Right renal cortex interstitium (tissue), 3 donors: ENCODE measurements at places on chromosomes 2 and 18. TPM values are rescaled to one million over a fixed set of nuclear protein-coding genes. Genes with fewer than 3 reads are reported as not detected.

GRCh38 chr2:133780099-133780996, 212.1 kb upstream of the NCKAP5 start:
- peak; percentile 74 for DNase-seq

- DNase-seq, result no peak
Observed at GRCh38 chr18:57188851-57189557, 42.1 kb downstream of the BOD1L2 start.

DNA sequence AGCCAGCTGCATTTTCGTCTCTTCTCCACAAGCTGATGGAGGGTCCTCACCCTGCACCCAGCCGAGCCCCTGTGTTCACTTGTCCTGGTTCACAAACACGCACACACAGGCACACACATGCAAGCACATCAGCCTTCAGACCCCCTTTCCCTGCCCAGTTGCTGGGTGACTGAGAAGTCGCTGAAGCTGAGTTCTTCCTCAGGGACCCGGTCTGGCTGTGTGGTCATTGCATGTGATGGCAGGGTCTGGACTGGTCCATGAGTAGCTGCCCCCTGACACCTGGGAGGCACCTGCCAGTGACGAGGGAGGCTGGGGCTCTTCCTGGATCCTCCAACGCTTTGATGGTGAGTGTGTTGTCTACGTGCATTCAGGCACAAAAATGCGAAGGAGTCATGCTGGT, 546.1 kb upstream of the SALL3 start:
- DNase-seq, result no peak

- DNase-seq, result no peak
Observed at GRCh38 chr2:118970396-118971135, 28.6 kb downstream of the MARCO start.

- no peak for DNase-seq
Observed at GRCh38 chr2:240465268-240465764, 29.9 kb downstream of the GPC1 start.

- no peak for DNase-seq
Observed at GRCh38 chr2:23404426-23404825, 19.4 kb downstream of the KLHL29 start.

The HMSD gene
- 2.2 TPM for polyA plus RNA-seq

The FAM110C gene
- polyA plus RNA-seq, result 10.6 TPM

The BMP10 gene
- polyA plus RNA-seq, result not detected
